ENCODE measurements at places on chromosomes 1 and 21.
A peak's percentile ranks its signal among the peaks of the same experiment; 100 is the strongest.

DNA sequence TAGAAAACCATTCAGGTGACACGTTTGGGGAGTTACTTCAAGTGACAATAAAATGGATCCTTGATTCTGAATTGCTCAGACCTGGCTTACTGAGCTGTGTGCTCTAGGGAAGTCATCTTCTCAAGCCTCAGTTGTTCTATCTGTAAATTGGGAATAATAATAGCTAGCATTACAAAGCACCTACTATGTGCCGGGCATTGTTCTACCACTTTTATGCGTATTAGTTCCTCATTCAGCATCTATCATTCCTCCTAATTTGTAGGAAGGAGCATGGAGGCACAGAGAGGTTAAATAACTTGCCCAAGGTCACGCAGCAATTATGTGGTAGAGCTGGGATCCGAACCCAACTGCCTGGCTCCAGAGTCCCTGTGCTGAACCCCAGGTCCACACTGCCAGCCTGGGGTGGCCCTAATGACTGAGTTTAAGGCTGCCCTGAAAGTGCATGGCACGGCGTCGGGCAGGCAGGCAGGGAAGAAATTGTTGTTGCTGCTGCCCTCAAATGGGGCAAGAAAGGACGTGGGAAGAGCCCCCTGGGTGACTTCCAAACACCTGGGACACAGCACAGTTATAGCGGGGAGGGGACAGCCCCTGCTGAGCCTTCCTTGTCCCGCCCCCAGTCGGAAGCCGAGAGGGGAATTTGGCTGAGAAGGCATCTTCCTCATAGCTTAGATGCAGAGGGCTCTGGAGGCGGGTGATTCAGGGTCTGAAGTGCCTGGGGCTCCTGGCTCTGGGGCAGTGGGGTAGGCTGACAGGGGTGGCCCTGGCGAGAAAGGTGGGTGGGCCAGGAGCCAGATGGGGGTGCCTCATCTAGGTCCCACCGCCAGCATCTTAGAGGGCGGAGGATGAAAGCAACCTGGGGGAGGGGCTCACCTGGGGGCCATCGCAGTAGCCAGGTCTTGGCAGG lies 86.5 kb upstream of the IFFO2 start:
- no peak for DNase-seq

- DNase-seq: no peak
Measured at GRCh38 chr1:28132171-28133167, 44.0 kb downstream of the PTAFR start.

DNA sequence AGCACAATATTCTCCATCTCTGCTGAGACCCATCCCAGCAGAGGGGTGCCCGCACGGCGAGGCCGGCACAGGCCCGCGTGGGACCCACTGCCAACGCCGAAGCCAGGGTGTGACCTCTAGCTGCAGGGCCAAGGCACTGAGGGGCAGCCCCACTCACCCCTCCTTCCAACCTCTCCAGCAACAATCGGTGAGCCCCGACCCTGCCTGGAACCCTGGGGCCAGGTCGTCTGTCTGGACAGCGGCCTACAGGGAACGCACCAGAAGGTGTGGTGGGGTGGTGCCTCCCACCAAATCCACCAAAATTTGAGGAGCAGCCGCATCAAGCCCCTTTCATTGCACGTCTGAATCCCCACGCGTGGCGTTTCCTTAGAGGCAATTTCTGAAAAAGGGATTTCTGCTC lies 63.0 kb upstream of the ADARB1 start:
- no peak for DNase-seq

GRCh38 chr1:21782349-21782867 lies 541 bp downstream of the USP48 start:
- peak; percentile 34 for DNase-seq

- DNase-seq: no peak
Measured at GRCh38 chr1:117268535-117269455, 58.1 kb upstream of the VTCN1 start.

DNA sequence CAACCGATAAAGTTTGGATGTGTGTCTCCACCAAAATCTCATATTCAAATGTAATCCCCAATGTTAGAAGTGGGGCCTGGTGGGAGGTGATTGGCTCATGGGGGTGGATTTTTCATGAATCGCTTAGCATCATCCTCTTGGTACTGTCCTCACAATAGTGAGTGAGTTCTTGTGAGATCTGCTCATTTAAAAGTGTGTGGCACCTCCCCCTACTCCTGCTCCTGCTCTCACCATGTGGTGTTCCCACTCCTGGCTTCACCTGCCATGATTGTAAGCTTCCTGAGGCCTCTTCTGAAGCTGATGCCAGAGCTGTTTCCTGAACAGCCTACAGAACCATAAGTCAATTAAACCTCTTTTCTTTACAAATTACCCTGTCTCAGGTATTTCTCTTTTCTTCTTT lies 28.2 kb upstream of the PRDX6 start:
- DNase-seq: no peak

GRCh38 chr1:225950905-225951497 lies 10.0 kb upstream of the LEFTY2 start:
- no peak for DNase-seq

DNA sequence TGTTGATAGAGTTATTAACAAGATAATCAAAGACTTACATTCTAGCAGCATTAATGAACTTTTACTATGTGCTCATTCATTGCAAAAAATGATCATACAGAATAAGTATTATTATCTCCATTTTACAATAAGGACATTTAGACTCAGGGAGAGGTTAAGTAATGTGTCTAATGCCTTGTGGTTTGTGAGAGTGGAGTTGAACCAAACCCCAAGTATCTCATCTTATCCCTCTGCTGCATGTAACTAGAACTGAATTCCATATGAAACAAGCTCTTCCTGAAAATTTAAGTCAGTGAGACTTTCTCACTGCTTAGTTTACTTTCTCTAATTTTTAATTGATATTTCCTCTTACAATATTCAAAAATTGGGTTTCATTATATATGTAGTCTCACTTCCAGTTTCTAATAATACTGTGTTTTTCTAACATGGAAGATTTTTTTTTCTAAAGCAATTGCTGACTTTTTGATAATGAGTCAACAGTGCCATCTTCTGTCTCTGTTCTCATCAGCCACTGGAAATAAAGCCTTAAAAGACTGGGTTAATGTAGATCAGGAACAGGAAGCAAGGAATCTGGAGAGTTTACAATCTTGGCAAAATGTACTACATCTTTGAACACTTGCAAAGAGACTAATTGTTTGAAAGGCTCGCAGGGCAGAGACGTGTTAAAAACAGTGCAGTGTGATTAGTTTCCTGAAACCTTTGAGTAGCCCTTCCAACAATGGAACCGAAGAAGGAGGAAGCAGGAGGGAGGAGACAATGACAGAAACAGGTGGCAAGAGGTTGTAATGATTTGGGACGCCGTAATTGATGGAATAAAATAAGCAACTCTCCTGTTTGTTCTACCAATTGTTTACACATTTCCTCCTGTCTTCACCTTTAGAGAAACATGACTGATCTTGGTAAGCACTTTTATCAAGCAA lies 567.6 kb downstream of the MRPL39 start:
- DNase-seq: no peak

DNA sequence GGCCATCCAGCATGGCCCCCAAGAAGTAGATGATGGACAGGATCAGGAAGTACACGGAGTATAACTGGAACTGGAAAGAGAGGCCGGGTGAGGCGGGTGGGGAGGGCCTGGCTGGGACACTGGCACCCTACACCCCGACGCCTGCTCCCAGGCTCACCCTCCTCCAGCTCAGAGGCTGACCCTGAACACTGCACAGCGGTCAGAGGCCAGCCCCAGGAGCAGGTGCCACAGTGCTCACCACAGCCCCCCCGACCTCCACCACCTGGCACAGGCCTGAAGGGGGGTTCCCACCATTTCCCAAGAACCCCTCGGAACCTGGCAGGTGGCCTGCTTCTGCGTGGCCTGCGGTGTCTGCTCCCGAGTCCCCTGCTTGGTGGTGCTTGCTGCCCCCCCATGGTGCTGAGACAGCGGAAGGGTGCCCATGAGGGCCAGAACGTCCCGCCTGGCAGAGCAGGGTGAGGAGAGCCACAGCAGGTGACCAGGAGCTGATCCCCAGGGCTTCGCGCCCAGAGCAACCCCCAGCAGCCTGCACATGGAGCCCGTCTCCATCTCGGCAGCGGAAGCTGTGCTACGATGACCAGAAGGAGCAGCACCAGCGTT lies 26.1 kb downstream of the SLC19A1 start:
- DNase-seq: no peak

GRCh38 chr1:19852036-19852435 lies 30.2 kb upstream of the OTUD3 start:
- no peak for DNase-seq

- peak; percentile 23 for DNase-seq
Measured at GRCh38 chr1:24526940-24527542, 24.4 kb downstream of the RCAN3 start.

- no peak for DNase-seq
Measured at GRCh38 chr1:236540813-236541465, 17.2 kb downstream of the LGALS8 start.

DNA sequence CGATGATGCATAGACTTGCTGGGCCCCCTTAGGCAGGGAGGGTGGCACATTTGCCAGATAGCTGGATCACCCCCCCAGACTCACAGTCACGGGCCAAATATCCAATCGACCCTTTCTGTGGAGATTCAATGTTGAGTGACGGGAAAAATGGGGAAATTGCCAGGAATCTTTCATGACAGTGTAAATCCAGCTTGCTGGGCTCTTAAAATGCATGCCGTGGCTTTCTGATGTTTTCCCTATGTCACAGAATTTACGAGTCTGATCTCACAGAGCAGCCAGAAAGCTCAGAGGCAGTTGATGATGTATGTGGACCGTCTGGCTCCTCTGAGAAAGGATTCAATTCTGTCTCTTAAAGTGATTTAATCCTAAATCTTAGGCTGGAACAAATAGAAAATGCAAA lies 150.1 kb upstream of the ZNF644 start:
- no peak for DNase-seq

GRCh38 chr1:46558141-46558963 lies 6.9 kb upstream of the KNCN start:
- no peak for DNase-seq

DNA sequence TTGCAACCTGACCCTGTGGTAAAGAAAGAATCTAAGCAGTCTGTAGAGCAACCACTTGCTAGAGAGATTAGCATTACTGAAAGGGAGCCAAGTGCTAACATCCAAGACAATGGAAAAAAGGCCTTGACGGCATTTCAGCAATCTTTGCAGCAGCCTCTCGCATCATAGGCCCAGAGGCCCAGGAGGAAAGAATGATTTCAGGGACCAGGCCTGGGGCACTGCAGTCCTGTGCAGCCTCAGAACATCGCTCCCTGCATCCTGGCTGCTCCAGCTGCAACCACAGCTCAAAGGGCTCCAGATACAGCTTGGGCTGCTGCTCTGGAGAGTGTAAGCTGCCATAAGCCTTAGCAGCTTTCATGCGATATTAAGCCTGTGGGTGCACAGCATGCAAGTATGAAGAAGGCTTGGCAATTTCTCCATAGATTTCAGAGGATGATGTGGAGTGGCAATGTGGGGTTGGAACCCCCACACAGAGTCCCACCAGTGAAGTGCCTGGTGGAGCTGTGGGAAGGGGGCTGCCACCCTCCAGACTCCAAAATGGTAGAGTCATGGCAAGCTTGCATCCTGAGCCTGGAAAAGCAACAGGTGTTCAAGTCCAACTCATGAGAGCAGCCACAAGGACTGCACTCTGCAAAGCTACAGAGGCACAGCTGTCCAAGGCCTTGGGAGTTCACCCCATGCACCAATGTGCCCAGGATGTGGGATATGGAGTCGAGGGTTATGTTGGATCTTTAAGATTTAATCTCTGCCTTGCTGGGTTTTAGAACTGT lies 110.6 kb upstream of the HMGB4 start:
- no peak for DNase-seq

- no peak for DNase-seq
Measured at GRCh38 chr1:44672961-44673674, 1.2 kb downstream of the TMEM53 start.

DNA sequence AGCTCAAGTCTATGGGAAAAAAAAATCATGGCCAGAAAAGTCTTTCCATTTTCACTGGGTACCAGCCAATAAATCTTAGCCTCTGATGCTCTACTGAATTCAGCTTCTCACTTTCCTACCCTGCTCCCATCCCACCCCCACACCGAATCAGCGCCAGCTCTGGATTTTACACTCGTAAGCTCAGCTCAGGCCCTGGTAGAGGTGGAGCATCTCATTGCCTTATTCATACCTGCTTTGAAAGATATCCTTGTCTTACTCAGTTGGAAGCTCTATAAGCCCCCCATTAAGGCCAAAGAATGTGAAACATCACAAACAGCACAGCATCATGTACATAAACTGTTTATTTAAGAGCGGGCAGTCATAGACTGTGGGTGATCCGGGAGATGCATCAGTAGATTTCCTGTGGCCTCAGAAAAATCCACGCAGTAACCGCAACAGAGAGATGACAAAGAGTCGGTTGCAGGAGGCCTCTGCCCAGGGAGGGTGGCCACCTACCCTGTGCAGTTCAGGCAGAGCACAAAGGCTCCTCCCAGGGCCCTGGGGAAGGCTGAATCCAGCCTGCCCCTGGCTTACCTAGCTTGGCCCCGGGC lies 36.4 kb upstream of the ETS2 start:
- no peak for DNase-seq

- DNase-seq: no peak
Measured at GRCh38 chr1:248791010-248791409, 34.7 kb downstream of the SH3BP5L start.

DNA sequence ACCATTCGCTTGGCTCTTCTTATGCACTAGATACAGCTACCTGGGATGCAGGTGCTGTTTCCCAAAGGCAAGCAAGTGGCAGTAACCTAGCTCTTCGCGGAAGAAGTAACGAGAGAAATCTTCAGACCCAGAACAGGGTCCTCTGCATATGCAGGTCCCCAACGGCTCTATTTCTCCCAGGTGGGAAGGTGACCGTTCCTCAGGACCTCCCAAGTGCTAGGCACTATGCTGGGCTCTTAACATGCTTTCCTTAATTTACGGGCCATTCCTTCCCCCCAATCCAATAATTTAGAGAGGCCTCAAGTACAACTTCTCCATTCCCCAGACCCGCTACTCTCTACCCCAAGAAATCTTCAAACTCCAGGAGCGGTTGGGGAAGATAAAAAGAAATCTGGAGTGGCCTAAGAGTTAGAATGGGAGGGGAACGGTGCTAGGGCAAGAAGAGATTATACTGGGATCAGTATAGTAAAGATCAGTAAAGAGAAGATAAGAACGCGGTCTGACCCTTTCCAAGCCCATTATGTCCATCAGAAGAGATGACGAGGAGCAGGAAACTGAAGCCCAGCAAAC lies 410 bp downstream of the TXNDC12 start:
- DNase-seq: no peak

DNA sequence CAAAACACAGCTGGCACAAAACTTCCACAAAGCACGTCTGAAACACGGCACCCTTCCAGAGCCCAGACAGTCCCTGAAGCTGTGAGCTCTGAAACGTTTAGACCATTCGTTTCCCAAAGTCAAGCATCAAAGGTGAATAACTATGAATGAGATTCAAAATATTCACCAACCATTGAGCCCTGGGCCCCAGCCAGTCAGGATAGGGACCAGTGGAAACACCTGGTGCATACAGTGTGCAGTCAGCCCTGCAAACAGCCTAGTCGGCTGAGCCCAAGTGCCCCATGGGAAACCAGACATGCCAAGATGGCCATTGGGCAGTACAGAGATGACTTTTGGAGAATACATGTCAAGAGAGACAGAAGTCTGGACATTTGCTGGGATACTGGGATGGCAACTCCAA lies 90.4 kb upstream of the EDN2 start:
- DNase-seq: no peak

- no peak for DNase-seq
Measured at GRCh38 chr1:92980732-92981647, 19.7 kb upstream of the DIPK1A start.

GRCh38 chr1:101059945-101060542 lies 34.5 kb upstream of the DPH5 start:
- DNase-seq: no peak

GRCh38 chr1:3293563-3294080 lies 160.8 kb upstream of the ARHGEF16 start:
- no peak for DNase-seq
